Motor neuron (in vitro differentiated cells): ENCODE measurements at places on chromosomes 1 and 21.

GRCh38 chr1:88063605-88064004, 620.5 kb upstream of the PKN2 start:
- ATAC-seq: no peak

GRCh38 chr1:92755541-92756461, 29.1 kb downstream of the EVI5 start:
- peak; percentile 63 for ATAC-seq

- ATAC-seq: peak; percentile 8
These were observed 995 bp downstream of the VASH2 start for GRCh38 chr1:212951126-212951946.

DNA sequence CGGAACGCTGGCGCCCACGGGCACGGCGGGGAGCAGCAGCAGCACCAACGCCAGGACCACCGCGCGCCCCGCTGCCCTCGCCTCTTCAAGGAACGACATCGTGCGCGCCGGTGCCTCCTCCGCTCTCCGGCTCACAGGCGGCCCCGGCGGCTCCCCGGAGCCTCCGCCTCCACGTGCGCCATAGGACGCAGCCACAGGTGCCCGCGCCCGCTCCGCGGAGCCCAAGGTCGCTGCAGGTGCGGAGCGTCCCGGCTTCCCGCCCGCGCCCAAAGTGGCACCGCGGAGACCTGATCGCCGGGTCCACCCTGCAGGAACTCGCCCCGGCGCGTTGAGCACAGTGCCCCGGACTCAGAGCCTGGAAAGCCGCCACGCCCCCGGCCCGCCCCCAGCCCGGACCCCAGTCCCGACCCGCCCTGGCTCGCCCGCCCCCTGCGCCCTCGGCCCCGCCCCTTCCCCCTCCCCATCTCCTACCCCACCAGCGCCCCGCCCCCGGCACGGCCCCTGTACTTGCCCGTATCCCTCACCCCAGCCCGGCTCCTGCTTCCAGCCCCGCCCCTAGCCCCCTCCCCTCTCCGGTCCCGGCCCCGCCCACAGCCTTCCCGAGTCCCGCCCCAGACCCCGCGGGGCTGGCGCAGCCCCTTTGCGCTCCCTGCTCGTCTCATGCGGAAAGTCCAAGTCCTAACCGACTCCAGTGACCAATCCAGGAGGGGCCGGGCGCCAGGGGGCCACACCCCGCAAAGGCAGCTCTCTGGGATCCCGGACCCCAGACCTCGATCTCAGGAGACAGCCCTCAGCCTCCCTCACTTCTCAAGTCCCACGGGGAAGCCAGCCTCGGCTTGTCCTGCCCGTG, at the start of gene MEGF6:
Gene MEGF6, minus strand, starts transcription at position 339 of the 850 bp plus-strand sequence. Its CDS starts 240 bp downstream, at position 99.
- ATAC-seq: peak; percentile 57

GRCh38 chr1:201945157-201945556, 1.2 kb downstream of the LMOD1 start:
- no peak for ATAC-seq

GRCh38 chr1:111202366-111202706, 1.9 kb upstream of the DENND2D start:
- ATAC-seq: no peak

DNA sequence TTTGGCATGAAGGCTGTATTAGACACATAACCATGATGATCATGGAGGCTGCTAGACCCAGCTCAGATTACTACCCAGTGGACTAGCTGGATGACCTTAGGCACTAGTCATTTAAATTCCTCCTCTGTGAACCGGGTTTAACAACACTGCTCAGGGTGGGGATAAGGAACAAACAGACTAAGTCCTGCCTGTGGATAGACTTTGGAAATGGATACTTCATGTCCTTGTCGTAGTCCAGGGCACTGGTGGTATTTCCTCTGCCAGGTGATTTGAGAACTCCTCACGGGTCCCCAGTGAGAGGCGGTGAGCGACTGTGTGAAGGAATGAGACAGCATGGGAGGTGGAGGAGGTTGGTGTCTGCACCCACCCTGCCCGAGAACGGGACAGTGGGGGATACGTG, 72.9 kb upstream of the SELENON start:
- no peak for ATAC-seq

GRCh38 chr1:69527273-69527672, 40.4 kb upstream of the LRRC7 start:
- peak; percentile 61 for ATAC-seq

GRCh38 chr1:111907321-111907720, 82.1 kb downstream of the KCND3 start:
- no peak for ATAC-seq
